ENCODE measurements at places on chromosomes 7 and 10.

- DNase-seq, result no peak
Measured at GRCh38 chr7:37068038-37068437, 343.7 kb upstream of the AOAH start.

DNA sequence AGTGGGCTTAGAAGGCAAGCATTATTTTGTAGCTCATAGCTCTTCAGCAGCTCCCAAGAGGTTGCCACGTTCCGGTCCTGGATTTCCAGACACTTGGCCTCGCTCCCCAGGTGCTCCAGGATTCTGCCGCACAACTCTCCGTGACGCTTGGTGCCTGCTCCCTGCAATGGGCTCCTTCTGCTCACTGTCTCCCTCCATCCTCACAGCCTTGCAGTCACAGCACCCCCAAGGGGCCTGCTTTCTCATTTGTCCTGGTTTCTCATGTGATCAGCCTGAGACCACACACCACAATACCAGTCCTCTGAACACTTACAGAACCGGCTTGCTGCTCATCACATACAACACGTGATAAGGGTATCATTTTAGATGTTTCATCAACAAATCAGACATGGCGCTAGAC lies 9.8 kb downstream of the IGFBP3 start:
- no peak for DNase-seq

- peak; percentile 66 for DNase-seq
Measured at GRCh38 chr10:132684164-132684891, 101.6 kb downstream of the NKX6-2 start.

DNA sequence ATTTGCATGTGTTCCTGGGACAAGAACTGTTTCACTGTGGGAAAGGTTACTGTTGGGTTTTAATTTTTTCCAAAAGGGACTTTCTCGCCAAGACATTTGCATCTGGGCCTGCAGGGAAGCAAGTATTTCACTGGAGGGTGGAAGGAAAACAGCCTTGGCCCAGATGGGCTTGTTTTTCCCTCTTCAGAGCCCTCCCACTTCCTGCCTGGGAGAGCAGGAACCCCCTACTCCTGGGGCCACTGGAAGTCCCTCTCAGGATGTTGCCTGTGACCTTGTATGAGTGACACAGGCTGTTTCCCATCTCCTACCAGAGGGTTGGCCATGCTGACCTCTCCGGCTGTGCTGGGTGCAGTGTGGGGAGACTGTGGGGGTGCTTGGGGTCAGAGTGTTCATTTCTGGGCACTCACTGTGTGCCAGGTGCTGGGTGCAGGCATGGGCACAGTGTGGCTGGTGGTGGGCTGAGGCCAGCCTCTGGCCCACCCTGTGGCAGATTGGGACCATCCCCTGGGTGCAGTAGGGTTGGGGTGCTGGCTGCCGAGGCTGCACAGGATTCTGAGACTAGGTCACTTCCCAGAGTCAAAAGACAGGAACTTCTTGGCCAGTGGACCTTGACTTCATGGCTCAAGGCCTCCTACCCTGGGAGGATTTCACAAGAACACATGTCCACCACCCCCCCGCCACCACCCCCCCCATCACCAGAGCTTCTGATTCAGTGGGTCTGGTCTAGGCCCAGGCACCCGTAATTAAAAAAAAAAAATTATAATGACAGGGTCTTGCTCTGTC lies 10.2 kb downstream of the TSPAN15 start:
- DNase-seq, result no peak

DNA sequence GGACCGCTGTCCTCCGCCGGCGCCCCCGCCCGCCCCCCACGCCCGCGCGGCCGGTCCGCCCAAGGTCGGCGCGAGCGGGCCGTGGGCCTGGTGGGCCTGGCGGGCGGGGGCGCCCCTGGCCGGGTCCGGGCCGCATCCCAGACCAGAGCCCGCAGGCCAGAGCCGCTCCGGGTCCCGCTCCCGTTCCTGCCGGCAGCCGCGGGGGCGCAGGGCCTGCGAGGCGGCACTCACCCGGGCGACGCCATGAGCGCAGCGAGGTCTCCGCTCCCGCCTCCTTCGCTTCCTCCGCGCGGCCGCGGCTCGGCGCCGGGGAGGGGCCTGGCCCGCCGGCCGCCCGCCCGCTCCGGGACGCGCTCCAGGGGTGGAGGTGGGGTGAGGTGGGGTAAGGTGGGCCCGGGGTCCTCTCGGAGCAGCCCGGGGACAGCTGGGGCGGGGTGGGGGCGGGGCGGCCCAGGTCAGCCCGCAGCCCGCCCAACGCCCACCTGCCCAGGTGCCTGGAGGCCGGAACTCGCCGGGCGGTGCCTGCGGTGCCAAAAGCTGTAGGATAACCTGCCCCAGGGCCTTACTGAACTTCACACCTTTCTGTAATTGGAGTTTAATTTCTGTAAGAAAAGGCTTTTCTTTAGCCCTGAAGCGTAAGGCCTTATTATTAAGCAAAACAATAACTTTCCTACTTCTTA lies at the start of gene URGCP:
URGCP (minus strand) TSS at position 266 of the 680 bp plus-strand sequence; CDS start at position 245, 21 bp downstream.
- DNase-seq, result no peak

DNA sequence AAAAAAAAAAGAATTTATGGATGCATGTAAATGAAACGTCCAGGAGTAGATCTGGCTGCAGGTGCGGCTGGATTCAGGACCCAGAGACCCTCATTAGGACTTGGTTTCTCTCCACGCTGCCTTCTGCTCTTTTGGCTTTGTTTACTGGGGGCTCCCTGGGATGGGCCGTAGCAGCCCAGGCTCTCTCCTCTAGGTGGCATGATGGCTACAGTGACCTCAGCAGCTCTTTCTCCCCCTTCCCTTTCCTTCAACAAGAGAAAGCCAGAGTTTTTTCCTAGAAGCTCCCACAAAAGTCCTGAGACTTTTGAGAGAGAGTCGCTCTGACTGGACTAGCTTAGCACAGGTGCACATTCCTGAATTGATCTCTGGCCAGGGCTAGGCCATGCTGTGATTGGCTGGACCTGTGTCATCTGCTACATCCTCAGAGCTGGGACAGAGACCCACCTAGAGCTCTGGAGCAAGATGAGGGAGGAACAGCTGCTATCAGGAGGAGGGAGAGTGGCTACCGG lies 67.8 kb upstream of the PDCD4 start:
- DNase-seq, result peak; percentile 36

GRCh38 chr7:92653136-92653535 lies 62.9 kb upstream of the FAM133B start:
- DNase-seq, result no peak
